Activated CD4-positive, alpha-beta T cell treated with anti-CD3 and anti-CD28 coated beads, Interleukin-2, amount 50 U/mL, for 1 hour (primary cell): ENCODE measurements at places on chromosomes 6 and 20.

DNA sequence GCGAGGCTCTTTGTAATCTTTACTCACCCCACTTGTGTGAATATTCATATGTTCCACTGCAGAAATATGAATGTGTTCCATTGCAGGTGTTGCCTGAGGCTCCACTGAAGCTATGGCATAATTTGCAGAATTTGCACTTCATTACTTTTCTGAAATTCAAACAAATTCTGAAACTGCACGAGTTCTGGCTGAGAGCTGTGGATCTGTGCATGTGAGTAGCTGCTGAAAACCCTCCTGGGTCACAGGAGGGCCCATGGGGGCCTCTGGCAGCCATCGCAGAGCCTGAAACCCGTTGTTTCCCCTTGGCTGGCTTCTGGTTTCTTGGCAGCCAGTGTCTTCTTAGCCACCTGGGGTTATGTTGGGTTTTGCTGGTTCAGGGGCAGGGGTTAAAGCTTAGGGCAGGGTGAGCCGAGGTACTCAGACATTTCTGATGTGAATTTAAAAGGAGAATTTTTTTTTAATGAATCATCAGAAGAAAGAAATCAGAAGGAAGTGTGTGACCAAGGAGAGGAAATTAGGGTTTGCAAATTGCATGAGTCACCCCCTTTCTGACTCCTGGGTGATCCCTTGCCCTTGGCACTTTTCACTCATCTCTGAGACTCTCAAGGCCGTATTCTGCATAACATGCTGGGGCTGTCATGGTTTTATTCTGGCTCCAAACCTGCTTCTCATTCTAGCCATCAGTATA lies 40.6 kb downstream of the TOX2 start:
- peak; percentile 42 for DNase-seq

- DNase-seq: no peak
Measured at GRCh38 chr20:25459916-25460535, 52.6 kb downstream of the GINS1 start.

DNA sequence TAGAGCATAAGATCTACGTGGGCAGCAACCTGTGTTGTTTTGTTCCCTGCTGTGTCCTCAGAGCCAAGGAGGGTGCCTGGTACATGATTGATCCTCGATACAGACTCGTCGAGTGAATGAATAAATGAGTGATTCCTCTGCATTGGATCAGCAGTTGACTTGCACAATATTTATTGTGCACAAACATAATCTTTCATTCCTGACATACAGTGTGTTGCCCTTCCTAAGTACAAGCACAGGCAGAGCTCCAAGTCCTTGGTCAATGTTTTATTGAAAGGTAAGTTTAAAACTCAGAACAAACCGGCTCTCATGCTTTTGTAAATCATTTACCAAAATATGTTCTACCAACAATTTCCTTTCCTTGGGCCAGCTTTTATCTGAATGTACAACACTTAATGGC lies 57.4 kb downstream of the STMND1 start:
- no peak for DNase-seq

- no peak for DNase-seq
Measured at GRCh38 chr6:81727876-81728517, 24.5 kb downstream of the TENT5A start.

DNA sequence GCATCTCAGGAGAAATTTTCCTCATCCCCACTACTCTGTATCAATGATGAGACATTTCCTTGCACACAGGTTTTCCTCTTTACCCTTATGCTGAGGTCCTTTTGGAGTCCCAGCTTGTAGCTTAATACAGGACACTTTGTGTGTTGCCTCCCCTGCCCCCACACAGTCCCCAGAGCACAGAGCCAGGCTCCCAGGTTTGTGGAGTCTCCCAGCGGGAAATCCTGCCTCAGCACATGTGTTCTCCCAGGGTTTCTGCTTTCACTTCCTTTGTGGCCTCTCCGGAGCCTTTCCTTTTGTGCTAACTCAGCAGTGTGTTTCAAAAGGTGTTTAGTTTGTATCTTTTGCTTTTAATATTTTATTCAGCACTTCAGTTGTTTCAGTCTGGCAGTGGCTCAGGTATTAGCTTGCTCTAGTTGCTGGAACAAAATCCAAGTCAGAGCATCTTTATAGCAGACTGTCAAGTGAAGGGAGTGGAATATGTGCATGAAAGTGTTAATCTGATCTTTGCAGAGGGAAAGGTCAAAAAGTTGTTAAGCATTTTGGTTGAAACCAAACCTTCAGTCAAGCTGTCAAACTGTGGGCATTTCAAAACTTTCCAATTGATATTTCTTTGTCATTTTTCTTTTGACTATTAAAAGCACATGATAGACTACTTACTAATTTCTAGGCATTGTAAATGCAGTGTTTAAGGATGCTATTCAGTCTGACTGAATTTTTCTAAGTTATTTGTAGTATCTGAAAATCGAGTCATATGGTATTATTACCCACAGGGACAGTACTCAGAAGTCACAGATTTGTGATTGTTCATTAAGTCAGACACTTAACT lies 8.6 kb downstream of the SNX9 start:
- DNase-seq: no peak

GRCh38 chr6:124033501-124033900 lies 229.8 kb downstream of the NKAIN2 start:
- DNase-seq: no peak

GRCh38 chr20:54623991-54624569 lies 148.7 kb downstream of the DOK5 start:
- DNase-seq: no peak

GRCh38 chr6:47529734-47530133 lies 52.1 kb downstream of the CD2AP start:
- DNase-seq: no peak

- no peak for DNase-seq
Measured at GRCh38 chr6:148557796-148558321, 189.0 kb upstream of the UST start.

DNA sequence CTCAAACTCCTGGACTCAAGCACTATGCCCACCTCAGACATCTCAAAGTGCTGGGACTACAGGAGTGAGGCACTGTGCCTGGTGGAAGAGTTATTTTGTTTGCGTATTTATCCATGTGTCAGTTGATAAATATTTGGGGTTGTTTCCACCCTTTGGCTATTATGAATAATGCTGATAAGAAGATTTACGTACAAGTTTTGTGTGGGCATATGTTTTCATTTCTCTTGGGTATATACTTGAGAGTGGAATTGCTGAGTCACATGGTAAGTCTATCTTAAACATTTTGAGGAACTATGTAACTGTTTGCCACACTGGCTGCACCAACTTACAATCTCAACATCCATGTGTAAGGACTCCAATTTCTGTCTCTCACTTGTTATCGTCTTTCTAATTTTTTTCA lies 200.3 kb downstream of the RNGTT start:
- DNase-seq: no peak

GRCh38 chr6:137095651-137096238 lies 51.0 kb upstream of the IL20RA start:
- DNase-seq: no peak

DNA sequence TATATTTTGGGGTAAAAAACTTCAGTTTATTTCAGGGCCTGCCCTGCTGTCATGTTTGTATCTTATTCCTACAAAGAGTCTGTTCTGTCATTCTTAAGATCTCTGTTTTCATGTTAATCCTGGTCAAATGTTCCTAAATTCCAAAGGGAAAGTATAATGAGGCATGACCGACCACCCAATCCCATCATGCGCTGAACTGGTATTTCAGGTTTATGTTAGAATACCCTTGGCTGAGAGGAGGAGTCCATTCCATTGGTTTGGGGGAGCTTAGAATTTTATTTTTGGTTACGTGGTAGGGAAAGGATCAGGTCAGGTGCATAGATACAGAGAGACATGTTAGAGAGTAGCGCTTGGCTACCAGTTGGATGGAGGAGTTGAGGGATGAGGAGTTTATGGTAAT lies 25.7 kb downstream of the CFAP61 start:
- DNase-seq: no peak

DNA sequence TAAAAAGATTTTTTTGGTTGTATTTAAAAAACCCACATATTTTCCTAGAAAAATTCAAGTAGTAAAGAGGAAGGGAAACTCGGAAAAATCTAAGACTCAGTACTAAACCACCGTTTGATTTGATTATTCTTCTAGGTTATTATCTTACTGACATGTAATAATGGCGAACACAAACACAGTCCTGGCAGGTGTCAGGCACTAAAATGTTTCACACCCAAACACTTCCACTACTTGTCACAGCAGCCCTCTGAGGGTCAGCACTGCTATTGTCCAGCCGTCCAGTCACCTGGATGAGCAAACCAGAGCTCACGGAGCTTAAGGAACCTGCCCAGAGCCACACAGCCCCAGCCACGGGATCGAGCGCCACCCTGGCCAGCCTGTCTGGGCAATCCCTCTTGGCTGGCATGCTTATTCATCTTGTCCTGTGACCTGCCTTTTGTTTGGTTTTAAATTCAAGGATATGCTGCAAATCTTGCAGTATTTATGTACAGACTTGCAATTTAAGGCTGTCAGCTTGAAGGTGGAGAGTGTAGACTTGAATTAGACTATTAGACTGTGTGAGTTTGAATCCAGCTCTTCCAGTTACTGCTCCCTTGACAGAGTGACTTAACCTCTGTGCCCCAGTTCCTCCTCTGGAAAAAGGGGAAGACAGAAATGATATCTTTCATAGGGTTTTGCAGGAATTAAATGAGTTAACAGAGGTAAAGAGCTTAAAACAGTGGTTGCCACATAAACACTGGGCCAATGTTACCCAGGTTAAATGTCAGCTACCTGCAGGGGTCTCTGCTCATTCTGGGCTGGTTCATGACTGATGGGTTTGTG lies 82.2 kb downstream of the CDYL start:
- DNase-seq: no peak

DNA sequence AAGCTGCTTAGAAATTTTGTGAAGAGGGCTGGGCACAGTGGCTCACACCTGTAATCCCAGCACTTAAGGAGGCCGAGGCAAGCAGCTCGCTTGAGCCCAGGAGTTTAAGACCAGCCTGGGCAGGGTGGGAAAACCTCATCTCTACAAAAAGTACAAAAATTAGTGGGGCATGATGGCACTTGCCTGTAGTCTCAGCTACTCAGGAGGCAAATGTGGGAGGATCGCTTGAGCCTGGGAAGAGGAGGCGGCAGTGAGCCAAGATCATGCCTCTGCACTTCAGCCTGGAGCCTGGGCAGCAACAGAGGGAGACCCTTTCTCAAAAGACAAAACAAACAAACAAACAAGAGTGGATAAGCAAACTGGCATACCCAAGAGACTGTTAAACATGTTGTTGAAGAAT lies 308.3 kb upstream of the ADGRB3 start:
- DNase-seq: no peak

- no peak for DNase-seq
Measured at GRCh38 chr6:4794140-4794707, 18.0 kb downstream of the CDYL start.

- DNase-seq: no peak
Measured at GRCh38 chr6:42396720-42397119, 55.0 kb downstream of the TRERF1 start.

DNA sequence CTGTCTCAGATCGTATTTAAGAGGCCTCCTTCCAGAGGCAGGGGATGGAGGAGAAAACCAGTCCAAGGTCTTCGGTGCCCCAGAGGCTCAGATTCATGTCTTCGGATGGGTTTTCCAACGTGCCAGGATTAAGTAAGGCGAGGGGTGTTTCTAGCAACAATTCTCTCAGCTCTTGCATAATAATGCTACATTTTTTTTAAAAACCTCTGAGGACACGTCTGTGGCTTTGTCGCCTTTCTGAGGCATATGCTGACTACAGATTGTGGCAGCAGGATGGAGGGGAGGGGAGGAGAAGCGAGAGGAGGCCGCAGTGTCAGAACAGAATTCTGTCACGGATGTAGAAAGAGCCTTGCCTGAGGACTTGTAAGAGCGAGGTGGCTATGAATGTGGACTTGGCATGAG lies 17.7 kb upstream of the CCDC167 start:
- peak; percentile 69 for DNase-seq

GRCh38 chr6:84052204-84052882 lies 18.8 kb downstream of the MRAP2 start:
- no peak for DNase-seq

DNA sequence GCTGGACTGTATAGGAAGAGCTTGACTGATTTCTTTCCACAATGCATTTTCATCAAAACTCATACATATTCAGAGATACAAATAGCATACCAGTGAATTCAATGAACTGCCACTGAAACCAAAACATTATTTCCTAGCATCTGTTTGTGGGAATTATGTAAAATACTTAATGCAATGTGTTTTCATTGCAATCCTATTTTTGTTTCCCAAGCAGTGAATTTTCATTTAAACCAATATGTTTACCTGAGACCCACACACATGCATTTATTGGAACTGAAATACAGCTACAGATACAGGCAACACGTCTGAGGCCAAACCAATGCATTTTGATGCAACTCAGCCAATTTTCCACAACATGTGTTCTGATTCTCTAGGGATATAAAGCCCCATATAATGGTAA lies 33.2 kb upstream of the TFAP2A start:
- DNase-seq: no peak

GRCh38 chr20:43975096-43975768 lies 60.6 kb downstream of the TOX2 start:
- no peak for DNase-seq

GRCh38 chr6:116483616-116484015 lies 22.4 kb downstream of the CALHM6 start:
- DNase-seq: no peak

GRCh38 chr6:140344142-140344913 lies 969.9 kb upstream of the CITED2 start:
- DNase-seq: no peak

- no peak for DNase-seq
Measured at GRCh38 chr6:87244380-87244779, 78.0 kb upstream of the SMIM8 start.

DNA sequence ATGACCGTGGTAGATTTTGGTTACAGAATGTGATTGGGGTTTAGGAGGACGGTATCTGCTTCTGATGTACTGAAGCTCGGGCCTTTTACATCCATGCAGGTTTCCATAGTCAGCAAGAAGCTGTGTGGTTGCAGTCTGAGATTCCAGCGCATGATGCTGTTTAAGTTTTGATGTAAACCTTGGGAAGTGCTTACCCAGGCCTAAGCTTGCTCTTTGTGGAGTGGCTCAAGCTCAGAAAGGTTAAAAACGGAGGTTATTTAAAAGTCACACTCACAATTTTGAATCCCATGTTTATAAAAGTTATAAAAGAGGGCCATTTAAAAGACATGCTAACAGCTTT lies 121.4 kb downstream of the TIAM2 start:
- DNase-seq: no peak

GRCh38 chr20:43761386-43762340 lies 34.9 kb upstream of the GTSF1L start:
- DNase-seq: no peak

GRCh38 chr20:63312690-63313348 lies 19.8 kb downstream of the COL20A1 start:
- no peak for DNase-seq
